CMK (cell line): ENCODE measurements at places on chromosomes 1 and 21.

- no peak for DNase-seq
These were observed 176.4 kb upstream of the PALMD start for GRCh38 chr1:99469550-99469971.

- DNase-seq = no peak
These were observed 214.5 kb upstream of the CAMK1G start for GRCh38 chr1:209368864-209369598.

- DNase-seq = no peak
These were observed 33.7 kb downstream of the WNT9A start for GRCh38 chr1:227913764-227914721.

- DNase-seq = peak; percentile 55
These were observed 2.6 kb downstream of the TXNIP start for GRCh38 chr1:145993618-145994390.

DNA sequence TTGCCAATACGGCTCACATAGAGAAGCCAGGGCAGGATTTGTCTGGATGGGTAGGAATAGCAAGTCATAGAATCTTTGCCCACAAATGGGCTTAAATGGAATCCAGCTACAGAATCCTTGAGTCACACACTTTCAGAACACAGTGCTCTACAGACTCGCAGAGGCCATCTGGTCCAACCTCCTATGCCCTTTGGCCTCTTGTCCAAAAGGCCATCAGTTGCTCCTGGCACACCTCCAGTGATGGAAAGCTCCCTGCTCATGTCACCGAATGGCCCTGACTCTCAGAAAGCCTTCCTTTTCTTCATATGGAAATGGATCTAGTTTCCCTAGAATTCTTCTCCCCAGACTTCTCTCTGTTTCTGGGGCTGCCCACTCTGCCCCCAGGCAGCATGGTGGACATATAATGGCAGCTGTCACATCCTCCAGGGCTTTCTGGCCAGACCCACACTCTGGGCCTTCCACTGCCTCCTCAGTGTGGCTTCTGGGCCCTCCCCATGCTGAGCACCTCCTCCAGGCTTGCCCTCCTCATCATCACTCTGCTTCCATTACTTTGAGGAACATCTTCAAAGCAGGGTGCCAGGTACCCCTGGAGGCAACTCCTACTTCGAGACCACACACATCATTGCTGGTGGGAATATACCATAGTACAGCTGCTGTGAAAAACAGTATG, 33.6 kb upstream of the TRABD2B start:
- no peak for DNase-seq

DNA sequence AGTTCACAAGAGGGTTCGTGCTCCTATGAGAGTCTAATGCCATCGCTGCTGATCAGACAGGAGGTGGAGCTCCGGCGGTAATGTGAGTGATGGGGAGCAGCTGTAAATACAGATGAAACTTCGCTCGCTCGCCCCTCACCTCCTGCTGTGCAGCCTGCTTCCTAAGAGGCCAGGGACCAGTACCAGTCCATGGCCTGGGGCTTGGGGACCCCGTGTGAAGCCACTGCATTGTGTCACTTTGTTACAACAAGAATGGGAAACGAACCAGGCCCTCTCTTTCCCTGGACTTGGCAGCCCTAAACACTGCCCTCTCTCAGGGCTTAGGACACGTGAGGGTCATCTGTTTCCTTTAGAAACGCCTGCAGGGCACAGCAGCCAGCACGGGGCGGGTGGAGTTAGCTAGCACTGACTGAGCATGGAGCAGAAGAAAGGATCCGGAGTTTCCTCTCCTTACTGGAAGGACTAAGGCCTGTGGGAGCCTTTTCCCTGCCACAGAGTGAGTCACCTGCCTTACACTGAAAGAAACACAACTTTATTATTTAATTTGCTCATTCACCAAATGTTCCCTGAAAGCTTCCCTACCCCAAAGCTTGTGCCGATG, 185.2 kb upstream of the TMEM51 start:
- DNase-seq = no peak

DNA sequence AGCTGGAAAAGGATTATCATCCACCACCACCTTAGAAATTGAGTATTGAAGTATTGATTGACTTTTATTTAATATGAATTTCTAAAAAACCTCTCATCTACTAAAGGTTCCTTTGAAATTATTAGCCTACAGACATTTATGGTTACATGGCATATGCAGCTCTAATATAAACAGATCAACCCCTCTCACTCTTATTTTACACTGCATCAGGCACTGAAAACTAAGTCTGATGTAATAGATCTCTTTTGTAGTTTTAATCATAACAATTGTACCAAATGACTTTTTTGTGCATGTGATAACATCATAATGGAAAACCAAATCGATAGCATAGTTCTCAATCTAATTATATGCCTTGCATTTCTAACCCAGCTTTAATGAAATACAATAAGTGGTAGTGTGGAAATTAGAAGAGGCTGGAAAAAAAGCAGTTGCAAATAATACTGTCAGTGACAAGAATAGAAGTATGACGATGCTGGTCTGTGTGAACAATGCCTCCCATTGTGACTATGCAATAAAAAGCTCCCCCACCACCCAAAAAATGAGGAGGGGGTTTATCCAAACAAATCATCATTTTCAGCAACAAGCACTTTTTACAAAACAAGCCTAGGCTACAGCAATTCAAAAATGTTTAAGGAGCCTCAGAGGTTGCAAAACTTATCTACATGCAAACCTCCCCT, 426.5 kb upstream of the NFIA start:
- DNase-seq = no peak

- no peak for DNase-seq
These were observed at the start of gene ZBTB18 for GRCh38 chr1:244050835-244051444. Gene ZBTB18, plus strand, starts transcription at chr1:244051283. Its CDS starts 149 bp downstream, at chr1:244051432.

DNA sequence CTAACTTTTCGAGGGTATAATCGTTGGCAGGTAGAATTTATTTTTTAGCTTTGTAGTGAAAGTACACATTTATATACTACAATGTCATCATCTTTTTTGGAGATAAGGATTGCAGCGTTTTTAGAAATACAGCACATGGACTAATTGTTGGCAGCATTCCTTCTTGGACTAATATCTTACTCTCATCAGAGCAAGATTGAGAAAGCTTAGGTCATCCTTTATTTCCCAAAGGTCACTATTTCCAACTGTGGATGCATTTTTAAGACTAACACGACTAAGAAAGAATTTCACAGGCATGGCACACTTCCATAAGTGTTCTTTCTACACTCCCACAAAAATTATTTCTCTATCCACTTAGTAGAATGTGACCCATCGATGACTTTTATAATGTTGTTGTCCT, 732.3 kb downstream of the NCAM2 start:
- no peak for DNase-seq

- DNase-seq = no peak
These were observed 214.8 kb downstream of the RERE start for GRCh38 chr1:8602471-8603219.

DNA sequence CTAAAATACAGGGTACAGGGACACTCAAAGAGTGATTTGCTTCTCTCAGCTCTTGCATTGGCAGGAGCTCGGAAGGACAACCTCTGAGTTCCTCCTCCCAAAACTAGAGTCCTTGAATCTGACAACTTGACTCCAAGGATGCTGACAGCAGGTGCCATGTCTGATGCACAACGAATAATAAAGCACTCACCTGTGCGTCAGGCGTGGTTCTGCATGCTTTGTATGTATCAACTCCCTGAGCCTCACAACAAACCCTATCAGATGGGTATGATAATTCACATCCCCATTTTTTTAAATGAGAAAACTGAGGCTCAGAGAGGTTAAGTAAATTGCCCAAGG, 1.4 kb downstream of the LAPTM5 start:
- DNase-seq = no peak

GRCh38 chr21:17901458-17902079, 82.4 kb upstream of the C21orf91 start:
- no peak for DNase-seq

DNA sequence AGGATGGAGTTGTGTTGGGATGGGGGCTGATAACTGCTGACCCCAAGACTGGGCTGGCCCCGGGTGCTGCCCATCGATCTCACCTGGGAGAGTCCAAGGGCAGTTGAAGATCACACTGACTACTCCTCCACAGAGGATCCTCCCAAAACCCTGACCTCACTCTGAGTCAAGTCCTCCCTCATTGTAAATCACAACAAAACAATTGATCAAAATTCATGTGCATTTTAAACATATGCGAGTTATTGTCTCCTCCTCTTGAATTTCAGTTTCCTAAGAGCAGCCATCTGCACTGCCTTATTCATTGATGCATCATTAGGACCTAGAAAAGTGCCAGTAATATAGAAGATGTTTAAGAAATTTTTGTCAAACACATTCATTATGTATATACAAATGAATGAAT, 273.6 kb downstream of the C1orf94 start:
- no peak for DNase-seq

- DNase-seq = no peak
These were observed 6.7 kb upstream of the TNFRSF8 start for GRCh38 chr1:12056331-12056841.

GRCh38 chr1:94866164-94866807, 46.1 kb downstream of the SLC44A3 start:
- no peak for DNase-seq
